Fibroblast of lung (primary cell): ENCODE measurements at places on chromosomes 2 and 18. TPM values are rescaled to one million over a fixed set of nuclear protein-coding genes. Genes with fewer than 3 reads are reported as not detected.

Gene SULT1C2
- total RNA-seq: under 0.01 and 0.26 TPM in 2 replicates

Gene TDRD15
- total RNA-seq: not detected in 2 replicates

Gene SLC9A2
- not detected in 2 replicates for total RNA-seq

Gene SIX3
- not detected in 2 replicates for total RNA-seq

Gene KCNG3
- under 0.01 TPM in 1 of 2 replicates, not detected in the other for total RNA-seq

DNA sequence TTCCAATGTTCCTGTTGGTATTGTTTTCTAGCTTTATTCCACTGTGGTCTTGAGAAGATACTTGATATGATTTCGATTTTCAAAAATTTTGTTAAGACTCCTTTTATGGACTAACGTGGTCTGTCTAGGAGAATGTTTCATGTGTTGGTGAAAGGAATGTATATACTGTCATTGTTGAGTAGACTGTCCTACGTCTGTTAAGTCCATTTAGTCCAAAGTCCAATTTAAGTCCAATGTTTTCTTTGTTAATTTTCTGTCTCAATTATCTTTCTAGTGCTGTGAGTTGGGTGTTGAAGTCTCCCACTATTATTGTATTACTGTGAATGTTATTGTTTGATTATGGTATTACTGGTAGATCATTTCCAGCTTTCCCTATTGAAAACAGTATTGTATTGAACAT is 55.8 kb upstream of the TTC27 start:
- H3K27ac ChIP-seq: no peak overlapping the region

GRCh38 chr2:133062931-133063665 is 393.1 kb upstream of the LYPD1 start:
- no peak overlapping the region for H3K4me3 ChIP-seq
- no peaks in the 10 kb centered on the region for H3K27me3 ChIP-seq
- H3K27ac ChIP-seq: no peak overlapping the region
- peak; percentile 5 for DNase-seq
- no peaks in the 10 kb centered on the region for H3K4me1 ChIP-seq

DNA sequence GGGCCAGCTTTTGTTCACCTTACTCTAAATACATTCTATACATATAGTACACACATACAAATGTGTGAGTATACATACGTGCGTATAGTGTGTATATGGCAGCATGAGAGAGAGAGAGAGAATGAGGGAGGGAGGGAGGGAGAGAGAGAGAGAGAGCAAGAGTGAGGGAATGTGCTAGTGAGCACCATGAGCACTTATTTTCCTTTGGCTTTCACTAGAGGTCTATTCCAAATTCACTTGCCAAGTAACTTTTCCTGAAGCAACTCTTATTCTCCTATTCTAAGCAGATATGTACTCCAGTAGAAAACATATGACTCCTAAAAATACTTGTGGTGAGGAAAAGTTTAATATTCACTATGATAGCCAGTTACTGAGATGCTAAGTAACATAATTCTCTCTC is 85.7 kb downstream of the COBLL1 start:
- H3K27me3 ChIP-seq: no peaks in the 10 kb centered on the region
- H3K4me1 ChIP-seq: no peaks in the 10 kb centered on the region
- no peak overlapping the region for H3K27ac ChIP-seq
- H3K4me3 ChIP-seq: no peak overlapping the region

- no peaks in the 10 kb centered on the region for H3K27me3 ChIP-seq
- DNase-seq: no peak
Observed at GRCh38 chr2:201349601-201350000, 7.5 kb downstream of the FLACC1 start.

- DNase-seq: peak; percentile 80
- H3K27ac ChIP-seq: peak overlapping the region; percentile 94
Observed at GRCh38 chr18:12306752-12307700, 1.0 kb upstream of the TUBB6 start.

DNA sequence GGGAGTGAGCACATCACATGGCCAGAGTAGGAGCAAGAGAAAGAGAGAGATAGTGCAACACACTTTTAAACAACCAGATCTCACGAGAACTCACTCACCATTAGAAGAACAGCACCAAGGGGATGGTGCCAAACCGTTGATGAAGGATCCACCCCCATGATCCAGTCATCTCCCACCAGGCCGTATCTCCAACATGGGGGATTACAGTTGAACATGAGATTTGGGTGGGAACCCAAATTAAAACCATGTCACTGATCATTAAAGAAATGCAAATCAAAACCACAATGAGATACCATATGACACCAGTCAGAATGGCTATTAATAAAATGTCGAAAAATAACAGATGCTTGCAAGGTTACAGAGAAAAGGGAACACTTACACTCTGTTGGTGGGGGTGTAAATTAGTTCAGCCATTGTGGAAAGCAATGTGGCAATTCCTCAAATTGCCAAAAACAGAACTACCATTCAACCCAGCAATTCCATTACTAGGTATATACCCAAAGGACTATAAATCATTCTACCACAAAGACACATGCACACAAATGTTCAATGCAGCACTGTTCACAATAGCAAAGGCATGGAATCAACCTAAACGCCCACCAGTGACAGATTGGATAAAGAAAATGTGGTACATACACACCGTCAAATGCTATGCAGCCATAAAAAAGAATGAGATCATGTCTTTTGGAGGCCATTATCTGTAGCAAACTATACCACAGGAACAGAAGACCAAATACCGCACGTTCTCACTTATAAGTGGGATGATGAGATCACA is 137.1 kb downstream of the COL6A3 start:
- H3K27ac ChIP-seq: no peak overlapping the region
- DNase-seq: peak; percentile 70
- H3K36me3 ChIP-seq: no peaks in the 10 kb centered on the region
- H3K4me1 ChIP-seq: peaks cover 24% of the 10 kb centered on the region
- no peaks in the 10 kb centered on the region for H3K27me3 ChIP-seq

DNA sequence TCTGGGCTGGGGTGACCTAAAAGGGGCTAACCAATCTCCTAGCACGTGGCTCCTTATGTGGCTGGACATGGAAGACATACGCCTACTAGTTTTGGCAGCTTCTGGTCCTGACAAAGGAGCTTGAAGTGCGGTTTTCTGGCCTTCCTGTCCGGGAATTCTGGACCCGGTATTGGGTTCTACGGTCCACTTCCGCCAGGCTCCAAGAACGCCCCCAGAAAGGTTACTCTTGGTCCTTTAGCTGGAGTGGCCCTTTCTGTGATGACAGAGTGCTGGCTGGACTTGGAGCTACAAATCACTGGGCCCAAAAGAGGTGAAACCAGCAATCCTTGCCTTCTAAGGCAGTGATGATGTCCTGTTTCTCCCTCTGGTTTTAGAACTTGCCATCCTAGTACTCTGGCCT is 164.2 kb upstream of the EPAS1 start:
- peaks cover 3% of the 10 kb centered on the region for H3K4me1 ChIP-seq
- no peak overlapping the region for H3K4me3 ChIP-seq
- H3K27ac ChIP-seq: no peak overlapping the region

GRCh38 chr18:68121826-68122225 is 593.1 kb downstream of the TMX3 start:
- H3K27ac ChIP-seq: no peak overlapping the region
- H3K4me3 ChIP-seq: no peak overlapping the region
- H3K36me3 ChIP-seq: no peaks in the 10 kb centered on the region
- no peaks in the 10 kb centered on the region for H3K27me3 ChIP-seq

DNA sequence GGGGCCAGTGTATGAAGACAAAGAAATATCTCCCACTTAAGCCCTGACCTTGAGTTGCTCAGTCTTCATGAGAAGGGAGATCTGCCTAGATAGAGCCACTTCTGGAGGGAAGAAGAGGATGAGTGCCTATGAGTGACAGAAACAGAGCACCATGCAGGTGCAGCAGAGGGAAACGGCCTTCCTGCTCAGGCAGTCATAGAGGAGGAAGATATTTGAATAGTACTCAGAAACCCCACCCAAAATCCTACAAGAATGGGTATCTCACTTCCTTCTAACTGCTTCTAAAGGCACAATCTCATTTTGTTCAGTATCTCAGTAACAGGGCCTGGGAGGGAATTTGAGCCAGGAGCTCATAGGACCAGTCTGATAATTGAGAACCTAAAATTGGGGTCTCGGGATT is 339.3 kb downstream of the ALK start:
- H3K27ac ChIP-seq: no peak overlapping the region
- H3K4me3 ChIP-seq: no peak overlapping the region
- H3K36me3 ChIP-seq: no peaks in the 10 kb centered on the region
- H3K27me3 ChIP-seq: no peaks in the 10 kb centered on the region
- DNase-seq: no peak

DNA sequence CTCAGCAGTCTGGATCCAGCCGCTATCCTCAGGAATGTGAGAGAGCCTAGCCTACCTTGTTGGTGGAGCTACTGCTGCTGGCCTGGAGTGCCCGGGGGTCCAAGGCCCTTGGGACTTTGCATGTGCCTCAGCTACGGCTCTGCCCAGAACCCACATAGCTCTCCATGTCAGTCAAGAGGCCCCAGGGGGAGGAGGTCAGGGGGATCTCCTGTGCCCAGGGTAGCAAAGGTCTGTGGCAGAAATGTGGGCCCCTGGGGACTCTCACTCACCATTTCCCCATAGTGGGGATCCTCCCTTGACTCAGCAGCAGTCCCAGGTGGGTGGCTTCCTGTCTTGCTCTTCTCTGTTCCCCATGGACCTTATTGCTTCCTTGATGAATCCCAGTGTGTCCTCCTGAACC is 342.7 kb upstream of the CHAC2 start:
- no peaks in the 10 kb centered on the region for H3K36me3 ChIP-seq
- no peaks in the 10 kb centered on the region for H3K4me1 ChIP-seq
- H3K27me3 ChIP-seq: no peaks in the 10 kb centered on the region
- DNase-seq: no peak

DNA sequence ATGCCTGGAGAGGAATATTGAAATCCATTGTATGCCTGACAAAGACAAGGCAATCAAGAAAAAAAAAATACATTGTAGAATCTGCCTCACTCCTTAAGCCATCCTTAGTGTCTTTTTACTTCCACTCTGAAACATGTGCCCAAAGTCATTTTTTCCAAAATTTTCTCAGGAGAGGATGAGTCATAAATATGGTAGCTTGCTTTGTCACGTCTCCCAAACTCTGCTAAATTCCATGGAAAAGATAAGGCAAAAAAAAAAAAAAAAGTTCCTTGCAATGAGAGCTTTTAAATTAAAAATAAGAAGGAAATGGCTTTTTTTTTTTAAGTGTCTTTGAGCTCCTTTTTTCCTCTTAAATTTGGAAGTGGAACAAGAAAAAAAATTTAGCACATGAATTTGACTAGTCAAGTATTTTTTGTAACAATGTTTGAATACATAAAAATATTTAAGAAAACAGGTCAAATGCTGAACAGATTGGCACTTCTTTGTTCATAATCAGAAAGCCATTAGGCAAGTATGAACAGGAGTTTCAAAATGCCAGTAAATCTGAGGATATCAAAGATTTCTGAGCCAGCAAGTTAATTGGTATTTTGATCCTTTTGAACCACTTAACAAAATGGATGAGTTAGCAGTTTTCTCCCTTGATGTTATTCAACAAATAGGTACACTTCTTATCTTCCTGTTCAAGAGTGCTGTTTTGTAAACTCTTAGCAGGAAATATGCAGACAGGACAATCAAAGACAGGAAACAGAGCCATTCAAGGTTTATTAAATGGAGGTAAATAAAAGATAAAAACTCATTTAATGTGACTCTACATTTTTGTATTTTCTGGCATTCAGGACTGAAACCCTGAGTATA is 247.3 kb upstream of the SP5 start:
- no peak overlapping the region for H3K27ac ChIP-seq
- H3K36me3 ChIP-seq: no peaks in the 10 kb centered on the region
- no peak for DNase-seq
- no peak overlapping the region for H3K4me3 ChIP-seq

DNA sequence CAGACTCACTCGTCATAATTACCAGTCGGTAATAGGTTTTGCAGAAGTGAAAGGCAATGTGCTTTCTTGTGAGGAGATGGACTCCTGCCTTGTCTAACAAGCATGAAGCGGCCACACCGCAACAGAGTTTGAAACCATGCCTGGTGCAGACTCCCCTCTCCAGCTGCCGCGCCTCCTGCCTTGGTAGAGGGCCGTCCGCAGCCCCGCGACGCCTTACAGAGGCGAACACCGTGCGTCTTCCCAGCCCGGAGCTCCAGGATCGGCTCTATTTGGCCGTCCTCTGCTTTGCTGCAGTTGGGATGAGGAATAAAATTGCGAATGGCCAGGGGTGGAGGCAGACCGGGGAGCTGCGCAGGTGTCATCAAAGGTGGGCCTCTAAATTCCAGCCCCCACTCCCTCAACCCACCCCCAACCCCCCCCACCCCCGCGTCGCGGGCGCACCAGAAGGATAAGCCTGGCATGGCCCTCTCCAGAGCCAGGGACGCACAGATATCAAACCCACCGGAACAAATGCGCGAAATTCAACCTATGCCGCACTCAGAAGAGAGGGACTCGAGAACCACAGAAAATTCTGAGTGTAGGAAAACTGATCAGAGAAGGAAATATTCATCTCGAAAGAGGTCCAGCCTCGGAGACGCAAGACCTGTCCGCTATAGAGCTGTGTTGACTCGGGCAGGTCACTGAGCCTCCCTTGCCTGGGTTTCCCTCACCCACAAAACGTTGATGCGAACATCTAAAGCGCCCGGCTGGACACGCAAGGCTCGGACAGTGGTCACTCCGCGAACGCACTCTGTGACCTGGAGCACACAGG is 1.1 kb downstream of the TRABD2A start:
- no peaks in the 10 kb centered on the region for H3K36me3 ChIP-seq
- no peak for DNase-seq
- H3K4me1 ChIP-seq: peaks cover 2% of the 10 kb centered on the region
- H3K27ac ChIP-seq: no peak overlapping the region

- H3K27me3 ChIP-seq: no peaks in the 10 kb centered on the region
- no peaks in the 10 kb centered on the region for H3K36me3 ChIP-seq
- no peaks in the 10 kb centered on the region for H3K4me1 ChIP-seq
Observed at GRCh38 chr2:76749858-76750257, 772.3 kb downstream of the LRRTM4 start.

DNA sequence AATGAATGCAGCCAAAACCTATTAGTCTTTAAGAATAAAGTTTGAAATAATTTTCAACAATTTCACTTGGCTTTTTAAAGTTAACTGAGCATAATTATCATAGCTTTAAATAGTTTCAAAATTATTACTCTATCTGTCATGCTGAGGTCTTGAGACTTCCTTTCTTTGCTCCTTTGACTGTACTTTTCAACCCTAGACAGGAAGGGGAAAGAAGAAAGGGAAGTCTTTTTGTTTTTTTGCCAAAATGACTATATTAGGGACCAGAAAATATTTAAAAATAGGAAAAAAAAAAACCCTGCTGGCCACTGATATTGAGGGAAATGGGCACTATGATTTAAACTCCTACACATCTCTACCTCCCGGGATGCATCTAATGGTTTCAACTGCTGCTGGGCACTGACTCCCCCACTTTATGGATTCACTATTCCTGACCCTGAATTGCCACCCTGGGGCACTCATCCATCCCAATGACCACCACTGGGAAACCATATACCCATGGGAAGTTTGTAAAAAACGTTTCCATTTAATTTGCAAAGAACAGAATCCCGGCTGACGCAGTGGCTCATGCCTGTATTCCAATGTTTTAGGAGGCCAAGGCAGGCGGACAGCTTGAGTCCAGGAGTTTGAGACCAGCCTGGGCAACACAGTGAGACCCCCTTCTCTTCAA is 50.5 kb downstream of the GAREM1 start:
- no peak for DNase-seq
- H3K27me3 ChIP-seq: no peaks in the 10 kb centered on the region

- no peaks in the 10 kb centered on the region for H3K27me3 ChIP-seq
- H3K4me1 ChIP-seq: peaks cover 3% of the 10 kb centered on the region
- H3K36me3 ChIP-seq: no peaks in the 10 kb centered on the region
- no peak for DNase-seq
Observed at GRCh38 chr2:128444121-128444771, 125.6 kb upstream of the HS6ST1 start.
